ENCODE measurements at places on chromosomes 5 and 9.

DNA sequence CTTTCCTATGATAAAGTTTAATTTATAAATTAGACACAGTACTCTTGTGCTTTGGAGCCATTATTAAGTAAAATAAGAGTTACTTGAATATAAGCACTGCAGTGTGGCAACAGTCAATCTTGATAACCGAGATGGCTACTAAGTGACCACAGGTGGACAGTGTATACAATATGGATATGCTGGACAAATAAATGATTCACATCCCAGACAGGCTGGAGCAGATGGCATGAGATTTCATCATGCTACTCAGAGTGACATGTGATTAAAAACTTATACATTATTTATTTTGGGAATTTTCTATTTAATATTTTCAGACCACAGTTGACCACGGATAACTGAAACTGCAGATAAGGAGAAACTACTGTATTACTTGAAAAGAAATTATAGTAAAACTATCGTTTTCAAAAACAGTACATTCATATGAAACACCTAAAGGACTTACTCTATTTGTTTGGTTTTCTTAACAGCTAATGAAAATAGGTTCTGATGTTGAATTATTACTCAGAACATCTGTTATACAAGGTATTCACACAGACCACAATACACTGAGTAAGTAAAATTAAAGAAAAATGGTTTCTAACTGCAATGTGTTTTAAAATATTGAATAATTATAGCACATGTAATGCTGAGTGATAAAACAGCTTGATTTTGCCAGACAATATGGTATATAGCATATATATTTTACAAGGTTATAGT, 16.0 kb downstream of the LYRM7 start:
- DNase-seq: no peak

DNA sequence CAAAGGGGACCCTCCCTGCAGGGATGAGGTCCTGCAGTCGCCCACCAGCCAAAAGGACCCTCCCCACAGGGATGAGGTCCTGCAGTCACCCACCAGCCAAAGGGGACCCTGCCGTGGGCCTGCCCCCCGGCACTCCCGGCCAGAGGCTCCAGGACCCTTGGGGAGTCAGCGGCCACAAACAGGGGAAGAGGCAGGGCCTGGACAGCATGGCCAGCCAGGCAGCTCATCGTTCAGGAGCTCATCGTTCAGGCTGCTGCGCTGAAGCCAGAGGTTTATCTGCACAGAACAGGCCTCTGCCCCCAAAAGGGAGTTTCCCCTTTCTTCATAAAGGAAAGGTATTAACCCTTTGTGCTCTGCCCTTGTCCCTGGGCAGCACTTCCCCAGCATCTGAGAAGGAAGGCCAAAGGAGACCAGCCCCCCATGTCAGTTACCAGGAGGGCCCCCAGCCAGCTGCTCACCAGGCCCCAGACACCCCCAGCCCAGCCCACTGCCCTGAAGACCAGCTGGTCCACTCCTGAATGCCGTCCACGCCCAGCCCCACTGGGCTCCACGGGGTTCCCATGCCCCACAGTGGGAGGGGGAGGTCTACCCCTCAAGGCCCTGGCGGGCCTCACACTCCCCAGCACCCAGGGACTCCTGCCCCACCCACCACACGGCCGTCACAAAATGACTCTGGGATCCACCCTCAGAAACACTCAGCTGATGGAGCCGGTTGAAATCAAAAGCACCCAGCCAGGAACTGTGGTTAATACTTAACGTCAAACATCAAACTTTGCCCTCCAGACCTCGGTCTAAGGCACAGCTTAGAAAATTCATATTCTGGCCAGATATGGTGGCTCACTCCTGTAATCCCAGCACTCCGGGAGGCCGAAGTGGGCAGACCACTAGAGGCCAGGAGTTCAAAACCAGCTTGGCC, 6.3 kb downstream of the SLC12A7 start:
- no peak for DNase-seq

DNA sequence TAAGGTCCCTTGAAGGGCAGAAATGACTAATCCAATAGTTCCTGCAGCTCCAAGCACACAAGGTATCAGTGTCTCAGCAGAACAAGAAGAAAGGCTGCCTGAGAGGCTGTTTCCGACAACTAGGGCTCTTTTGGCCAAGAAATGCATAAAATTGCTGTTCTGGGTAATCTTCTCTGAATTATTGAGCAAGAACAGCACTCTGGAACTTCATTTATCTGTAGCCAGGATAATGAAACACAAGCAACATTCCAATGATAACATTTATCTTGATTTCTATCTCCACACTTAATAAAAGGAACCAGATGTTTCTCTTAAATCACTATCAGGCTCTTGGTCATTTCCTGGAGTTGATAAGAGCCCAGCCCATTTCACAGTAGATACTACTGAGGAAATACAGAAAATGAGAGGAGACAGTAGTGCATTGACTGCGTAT, 17.0 kb upstream of the AUH start:
- no peak for DNase-seq

GRCh38 chr5:173450188-173450587, 122.0 kb upstream of the STC2 start:
- no peak for DNase-seq

DNA sequence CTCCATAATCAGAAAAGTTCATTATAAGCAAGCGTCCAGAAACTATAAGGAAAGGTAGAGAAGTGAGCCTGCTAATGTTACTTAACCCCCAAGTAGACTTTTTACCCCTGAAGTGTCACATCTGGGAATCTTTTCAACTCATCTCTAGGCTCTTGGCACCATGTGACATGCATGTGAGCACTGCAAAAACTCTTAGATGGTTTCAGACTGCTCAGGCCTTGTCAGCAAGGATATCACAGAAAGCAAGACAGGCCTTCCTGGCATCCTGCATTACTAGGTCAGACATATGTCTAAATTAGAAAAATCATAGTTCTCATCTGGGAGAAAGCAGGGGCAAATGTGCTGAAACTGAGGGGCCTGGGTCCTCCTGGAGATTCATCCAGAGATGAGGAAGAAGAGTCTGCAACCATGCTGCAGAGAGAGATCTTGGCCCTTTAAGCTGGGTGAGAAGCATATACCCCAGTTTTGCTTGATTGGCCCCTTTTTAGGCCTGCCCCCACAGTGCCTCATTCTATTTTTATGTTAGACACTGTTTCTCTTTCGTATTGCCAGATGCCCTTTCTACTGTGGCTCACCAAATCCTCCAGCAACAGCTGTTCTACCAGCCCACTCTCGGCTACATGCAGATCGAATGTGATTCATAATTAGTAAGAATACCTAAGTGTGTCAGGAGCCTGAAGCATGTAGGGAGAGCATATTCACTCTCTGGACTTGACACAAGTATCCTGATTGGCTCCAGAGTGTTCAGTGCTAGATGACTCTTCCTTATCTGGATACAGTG, 19.0 kb downstream of the TMEM8B start:
- no peak for DNase-seq

GRCh38 chr9:72203205-72203803, 54.1 kb downstream of the GDA start:
- DNase-seq: no peak

GRCh38 chr9:93111001-93111370, 15.0 kb downstream of the CARD19 start:
- DNase-seq: no peak

DNA sequence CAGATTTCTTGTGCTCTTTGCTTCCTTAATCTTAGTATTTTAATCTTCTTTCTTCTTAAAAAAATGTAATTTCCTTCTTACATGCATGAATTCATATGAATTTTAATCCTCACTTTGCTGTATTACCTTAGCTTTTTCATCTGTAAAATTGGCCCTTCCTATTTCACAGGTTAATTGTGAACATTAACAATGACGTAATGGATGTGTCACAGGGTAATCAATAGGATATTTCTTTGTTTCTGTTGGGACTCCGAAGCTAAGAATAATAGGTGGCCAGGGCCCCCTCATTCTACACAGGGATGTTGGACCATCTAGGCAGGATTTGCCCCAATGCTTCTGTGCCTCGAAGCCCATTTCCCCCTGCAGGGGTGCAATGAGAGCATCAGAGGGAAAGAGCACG, 187.4 kb upstream of the NFIB start:
- no peak for DNase-seq

DNA sequence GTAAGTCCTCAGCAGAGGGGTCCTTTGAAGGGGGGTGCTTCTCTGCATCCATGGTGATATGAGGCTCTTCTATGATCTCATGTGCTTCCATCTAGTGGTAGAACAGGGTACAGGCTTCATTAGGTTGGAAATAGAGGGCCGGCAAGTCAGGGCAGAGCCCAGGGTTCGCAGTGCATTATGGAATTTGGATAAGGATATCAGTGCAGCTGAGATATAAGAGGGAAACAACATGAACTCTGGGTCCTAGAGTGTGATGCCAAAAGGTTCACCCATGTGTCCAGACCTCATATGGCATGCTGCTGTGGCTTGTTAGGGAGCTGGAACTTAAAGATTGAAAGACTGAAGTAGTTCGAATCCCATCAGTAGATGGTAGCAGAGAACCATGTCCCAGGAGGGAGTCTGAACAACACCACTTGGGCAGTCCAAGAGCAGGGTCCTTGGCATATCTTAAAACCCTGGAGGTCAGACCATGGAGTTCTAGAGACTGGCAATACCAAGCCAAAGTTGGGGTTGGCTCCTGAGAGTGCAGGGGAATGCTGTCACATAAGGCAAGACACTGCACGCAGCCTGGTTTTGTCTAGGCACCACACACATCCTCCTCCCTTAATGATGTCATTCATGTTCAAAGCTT, 2.3 kb downstream of the FAM221B start:
- DNase-seq: no peak

GRCh38 chr5:150172556-150172955, 6.0 kb downstream of the CDX1 start:
- DNase-seq: no peak

- DNase-seq: no peak
Measured at GRCh38 chr9:89755821-89756220, 151.0 kb downstream of the GADD45G start.

DNA sequence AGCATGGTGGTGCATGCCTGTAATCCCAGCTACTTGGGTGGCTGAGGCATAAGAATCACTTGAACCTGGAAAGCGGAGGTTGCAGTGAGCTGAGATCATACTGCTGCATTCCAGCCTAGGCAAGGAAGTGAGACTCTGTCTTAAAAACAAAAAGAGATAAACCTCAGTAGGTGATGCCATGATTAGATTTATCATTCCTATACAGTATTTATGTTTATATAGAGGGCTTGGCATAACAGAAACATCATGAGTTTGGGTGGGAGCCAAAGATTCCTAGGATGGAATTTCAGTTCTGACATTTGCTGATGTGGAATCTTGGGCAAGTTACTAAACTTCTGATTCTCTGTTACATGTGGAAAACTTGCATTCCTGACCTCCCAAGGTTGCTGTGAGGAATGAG, 22.3 kb downstream of the RFK start:
- no peak for DNase-seq

GRCh38 chr5:54861212-54861894, 124.0 kb downstream of the ESM1 start:
- no peak for DNase-seq

DNA sequence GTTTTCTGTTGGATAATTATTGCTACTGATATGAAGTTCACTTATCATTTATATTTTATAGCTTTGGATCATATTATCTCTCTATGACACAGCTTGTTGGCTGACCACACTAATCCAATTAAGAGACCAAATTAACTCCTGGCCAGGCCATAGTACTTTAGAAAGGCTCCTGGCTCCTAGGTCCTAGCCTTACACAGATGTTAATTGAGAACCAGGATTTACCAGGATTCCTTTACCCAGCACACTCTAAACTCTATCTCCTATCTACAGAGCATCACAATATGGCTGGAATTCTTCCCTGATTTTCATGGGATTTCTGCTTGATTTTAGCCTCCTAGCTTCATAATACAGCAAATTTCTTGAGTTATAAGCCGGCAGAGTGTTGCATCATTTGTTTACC, 80.3 kb downstream of the SLCO6A1 start:
- DNase-seq: no peak

DNA sequence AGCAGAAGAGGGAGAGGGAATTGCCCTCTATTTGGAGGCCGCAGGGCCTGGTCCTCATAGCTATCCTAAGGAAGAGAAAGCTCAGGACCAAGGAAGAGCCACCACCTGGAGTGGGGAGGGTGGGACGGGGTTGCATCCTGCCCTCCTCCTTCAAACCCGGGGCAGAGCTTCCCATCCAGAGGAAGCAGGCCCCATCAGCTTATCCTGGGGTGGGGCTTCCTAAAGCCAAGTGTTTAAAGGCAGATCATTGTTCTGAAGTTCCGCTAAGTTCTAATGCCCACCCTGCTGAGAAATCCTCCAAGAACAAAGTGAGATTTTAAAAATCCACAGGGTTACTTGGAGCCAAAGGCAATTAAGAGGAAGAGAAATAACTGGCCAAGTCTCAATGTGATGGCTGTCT, 210.3 kb downstream of the C9orf152 start:
- no peak for DNase-seq

DNA sequence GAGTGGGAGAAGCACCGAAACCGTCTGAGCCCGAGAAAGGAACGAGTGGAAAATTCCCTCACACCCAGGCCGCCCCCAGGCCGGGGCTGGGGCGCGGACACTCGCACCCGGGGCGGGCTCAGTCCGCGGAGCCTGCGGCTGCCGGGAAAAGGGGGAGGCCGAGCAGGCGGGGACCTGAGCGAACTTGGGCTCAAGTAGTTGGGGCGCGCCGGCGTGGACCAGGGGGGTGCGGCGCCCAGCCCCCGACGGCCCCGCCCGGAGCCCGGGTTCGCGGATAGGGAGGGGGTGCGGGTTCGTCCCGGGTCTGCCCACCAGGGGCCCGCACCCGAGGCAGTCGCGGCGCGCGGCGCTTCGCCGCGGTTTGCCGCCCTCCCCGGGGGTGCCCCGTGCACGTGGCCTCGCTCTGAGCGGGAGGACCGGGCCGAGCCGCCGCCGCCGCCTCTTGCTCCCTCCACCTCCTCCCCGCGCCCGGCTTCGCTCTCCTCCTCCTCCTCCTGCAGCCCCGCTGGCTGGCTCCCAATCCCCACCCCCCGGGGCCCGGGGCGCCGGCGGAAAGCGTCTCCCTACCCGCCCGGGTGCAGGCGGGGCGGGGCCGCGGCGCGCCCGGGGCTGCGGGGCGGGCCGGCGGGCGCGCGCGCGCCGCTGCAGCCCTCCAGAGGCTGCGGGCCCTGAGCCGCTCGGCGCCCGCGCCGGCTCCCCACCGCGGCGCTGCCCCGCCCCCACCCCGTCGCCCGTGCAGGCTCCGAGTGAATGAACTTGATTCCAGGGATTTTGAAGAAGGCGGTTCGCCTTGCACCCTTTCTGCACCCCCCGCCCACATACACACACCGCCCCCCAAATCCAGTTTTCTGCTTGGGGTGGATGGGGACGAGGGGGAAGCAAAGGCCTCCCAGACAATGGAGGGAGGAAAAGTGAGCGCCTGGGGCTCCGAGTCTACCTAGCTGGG, 1.3 kb upstream of the NFIB start:
- DNase-seq: no peak

- no peak for DNase-seq
Measured at GRCh38 chr5:55852503-55852902, 1.3 kb downstream of the IL31RA start.

- DNase-seq: no peak
Measured at GRCh38 chr9:74007833-74008232, 489.3 kb upstream of the RORB start.

- no peak for DNase-seq
Measured at GRCh38 chr9:128146591-128147120, 2.6 kb upstream of the LCN2 start.

Measured in stimulated activated CD8-positive, alpha-beta memory T cell treated with anti-CD3 and anti-CD28 coated beads, Interleukin-2, amount 100 ng/mL, for 1 hour (primary cell).